ENCODE measurements at places on chromosomes 7 and 10. TPM values are rescaled to one million over a fixed set of nuclear protein-coding genes. Genes with fewer than 3 reads are reported as not detected.

The TAC1 gene
- total RNA-seq = 7.9 TPM

The HOXA2 gene
- 2.7 TPM for total RNA-seq

The CLDN12 gene
- total RNA-seq = 22.8 TPM

GRCh38 chr10:71805776-71806703 lies 32.7 kb upstream of the VSIR start:
- no peaks in the 10 kb centered on the region for H3K27me3 ChIP-seq
- H3K36me3 ChIP-seq = no peaks in the 10 kb centered on the region
- H3K27ac ChIP-seq = no peak overlapping the region
- DNase-seq = no peak
- no peak overlapping the region for H3K4me3 ChIP-seq
- H3K4me1 ChIP-seq = no peaks in the 10 kb centered on the region

GRCh38 chr7:42702647-42703046 lies 209.2 kb downstream of the C7orf25 start:
- no peaks in the 10 kb centered on the region for H3K27me3 ChIP-seq
- no peak for DNase-seq
- no peak overlapping the region for H3K27ac ChIP-seq
- no peak overlapping the region for H3K4me3 ChIP-seq
- H3K36me3 ChIP-seq = no peaks in the 10 kb centered on the region

GRCh38 chr10:126911301-126911700 lies 6.1 kb downstream of the DOCK1 start:
- H3K36me3 ChIP-seq = no peaks in the 10 kb centered on the region
- no peak overlapping the region for H3K4me3 ChIP-seq
- H3K27me3 ChIP-seq = no peaks in the 10 kb centered on the region
